Esophagus squamous epithelium (tissue), 5 donors: ENCODE measurements at places on chromosomes 6 and 20.

GRCh38 chr20:31790401-31790800, 28.8 kb upstream of the MYLK2 start:
- DNase-seq = no peak

GRCh38 chr20:64106981-64107735, at the start of gene NPBWR2:
NPBWR2 (minus strand) TSS chr20:64107565; CDS start chr20:64106831, 734 bp downstream.
- DNase-seq = no peak

DNA sequence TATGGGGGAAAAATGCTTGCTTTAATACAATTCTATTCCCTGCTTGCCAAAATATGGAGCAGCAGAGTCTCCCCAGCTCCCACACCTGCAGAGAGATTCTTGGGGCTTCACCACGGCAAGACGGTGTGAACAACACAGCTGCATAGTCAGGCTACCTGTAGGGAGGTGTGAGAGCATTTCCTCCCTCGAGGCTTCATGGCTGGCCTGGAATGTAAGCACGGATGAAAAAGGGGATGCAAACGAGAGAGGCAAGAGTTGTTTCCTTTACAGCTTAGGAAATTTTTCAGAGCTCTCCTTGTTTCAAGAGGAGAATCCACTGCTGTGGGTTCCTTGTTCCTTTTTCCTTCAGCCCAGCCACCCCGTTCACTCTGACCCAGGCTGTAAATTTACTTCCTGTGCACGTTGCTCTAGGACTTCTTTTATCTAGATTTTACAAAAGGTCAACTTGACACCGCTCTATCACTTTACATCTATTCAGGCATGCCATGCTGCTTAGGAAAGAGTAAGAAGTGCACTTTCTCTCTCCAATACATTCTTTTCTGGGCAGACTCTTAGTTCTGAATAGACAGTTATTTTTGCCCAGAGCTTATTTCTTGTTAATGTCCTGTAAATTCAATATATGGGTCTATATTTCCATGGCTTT, 197.1 kb downstream of the KHDC1L start:
- DNase-seq = no peak

- DNase-seq = no peak
Measured at GRCh38 chr20:63234693-63235398, 859 bp upstream of the BIRC7 start.

DNA sequence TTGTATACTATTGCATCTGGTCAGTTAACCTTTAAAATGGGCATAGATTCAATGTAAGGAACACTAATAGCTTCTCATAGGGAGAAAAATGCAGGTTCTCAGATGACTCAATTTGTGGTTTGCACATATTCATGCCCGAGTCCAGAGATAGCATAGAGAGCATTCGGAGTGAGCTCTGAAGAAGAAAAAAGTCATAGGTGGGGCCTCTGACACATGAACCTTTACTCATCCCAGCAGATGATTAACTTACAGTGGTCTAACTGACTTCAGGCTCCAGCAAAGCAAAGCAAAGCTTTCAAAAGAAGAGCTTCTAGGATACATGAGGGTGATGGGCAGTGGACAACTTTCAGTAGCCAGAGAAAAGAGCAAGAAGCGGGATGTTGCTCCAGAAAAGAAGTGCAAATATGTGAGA, 55.3 kb upstream of the BTN3A2 start:
- no peak for DNase-seq
